ENCODE measurements at places on chromosomes 3 and 15.

GRCh38 chr15:99732751-99733267, 428 bp downstream of the LYSMD4 start:
- no peak for DNase-seq

GRCh38 chr3:170977949-170978745, 48.4 kb downstream of the SLC2A2 start:
- DNase-seq = no peak

DNA sequence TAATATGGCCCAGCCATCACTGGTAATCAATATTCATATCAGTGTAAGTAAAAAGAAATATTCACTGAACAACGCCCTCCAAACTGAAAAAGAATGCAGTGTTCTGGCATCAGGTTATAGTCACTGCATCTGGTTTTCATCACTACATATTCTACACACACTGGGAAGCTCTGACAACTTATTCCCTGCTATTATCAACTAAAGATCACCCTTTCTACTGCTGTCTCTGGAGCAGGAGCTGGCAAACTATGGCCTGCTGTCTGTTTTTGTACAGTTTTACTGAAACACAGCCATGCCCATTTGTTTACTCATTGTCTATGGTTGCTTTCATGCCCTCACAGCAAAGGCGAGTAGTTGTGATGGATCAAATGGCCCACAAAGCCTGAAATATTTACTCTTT, 35.3 kb downstream of the TUBGCP4 start:
- DNase-seq = no peak

DNA sequence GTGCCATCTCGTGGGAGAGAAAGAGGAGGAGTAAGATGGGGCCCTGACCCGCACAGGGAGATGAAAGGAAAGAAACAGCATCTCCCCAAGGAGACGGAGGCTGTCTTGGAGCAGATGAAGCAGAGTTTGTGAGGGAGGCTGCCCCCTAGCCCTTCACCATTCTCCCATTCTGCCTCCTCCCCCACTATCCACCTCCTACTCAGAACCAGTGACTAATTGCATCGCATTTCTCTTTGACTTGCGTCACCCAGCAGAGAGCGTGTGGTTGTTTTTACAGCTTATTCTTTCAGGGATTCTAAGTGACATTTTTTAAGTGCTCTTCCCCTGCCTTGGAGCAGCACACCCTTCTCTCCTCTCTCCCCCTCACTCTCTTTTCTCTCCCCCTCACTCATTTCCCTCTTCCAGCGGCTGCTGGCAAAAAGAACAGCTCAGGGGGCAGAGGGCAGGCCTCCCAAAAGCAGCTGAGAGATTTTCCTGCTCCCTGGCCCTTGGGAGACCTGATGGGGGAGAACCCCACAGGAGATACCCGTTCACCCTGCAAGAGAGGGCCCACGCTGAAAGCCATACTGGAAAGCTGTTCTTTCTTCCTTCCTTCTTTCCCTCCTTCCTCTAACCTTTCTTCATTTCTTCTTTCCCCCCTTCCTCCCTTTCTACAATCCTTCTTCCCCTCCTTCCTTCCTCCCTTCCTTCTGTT, 91.8 kb downstream of the MRPL46 start:
- DNase-seq = no peak

DNA sequence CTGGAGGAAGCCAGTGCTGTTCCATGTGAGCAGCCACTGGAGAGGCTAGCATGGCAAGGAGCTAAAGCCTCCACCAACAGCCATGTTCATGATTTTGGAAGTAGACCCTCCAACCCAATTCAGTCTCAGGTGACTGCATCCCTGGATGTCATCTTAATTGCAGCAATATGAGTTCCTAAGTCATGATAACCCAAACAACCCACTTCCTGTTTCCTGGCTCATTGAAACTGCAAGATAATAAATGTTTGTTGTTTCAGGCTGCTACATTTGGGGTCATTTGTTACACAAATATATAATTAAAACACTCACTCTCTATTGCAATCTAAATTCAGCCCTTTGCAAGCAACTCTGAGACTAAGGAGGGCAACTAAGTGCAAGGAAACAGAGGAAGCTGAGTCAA, 62.4 kb upstream of the SLC24A5 start:
- DNase-seq = no peak

- DNase-seq = no peak
Measured at GRCh38 chr15:58398643-58399042, 33.1 kb upstream of the LIPC start.

- DNase-seq = no peak
Measured at GRCh38 chr3:1611824-1612223, 486.8 kb upstream of the CNTN4 start.

Measured in non-pigmented ciliary epithelial cell (primary cell).